ENCODE measurements at places on chromosomes 16 and 17.

- DNase-seq, result peak; percentile 56
These were observed 1.4 kb upstream of the PIK3R5 start for GRCh38 chr17:8966926-8967325.

DNA sequence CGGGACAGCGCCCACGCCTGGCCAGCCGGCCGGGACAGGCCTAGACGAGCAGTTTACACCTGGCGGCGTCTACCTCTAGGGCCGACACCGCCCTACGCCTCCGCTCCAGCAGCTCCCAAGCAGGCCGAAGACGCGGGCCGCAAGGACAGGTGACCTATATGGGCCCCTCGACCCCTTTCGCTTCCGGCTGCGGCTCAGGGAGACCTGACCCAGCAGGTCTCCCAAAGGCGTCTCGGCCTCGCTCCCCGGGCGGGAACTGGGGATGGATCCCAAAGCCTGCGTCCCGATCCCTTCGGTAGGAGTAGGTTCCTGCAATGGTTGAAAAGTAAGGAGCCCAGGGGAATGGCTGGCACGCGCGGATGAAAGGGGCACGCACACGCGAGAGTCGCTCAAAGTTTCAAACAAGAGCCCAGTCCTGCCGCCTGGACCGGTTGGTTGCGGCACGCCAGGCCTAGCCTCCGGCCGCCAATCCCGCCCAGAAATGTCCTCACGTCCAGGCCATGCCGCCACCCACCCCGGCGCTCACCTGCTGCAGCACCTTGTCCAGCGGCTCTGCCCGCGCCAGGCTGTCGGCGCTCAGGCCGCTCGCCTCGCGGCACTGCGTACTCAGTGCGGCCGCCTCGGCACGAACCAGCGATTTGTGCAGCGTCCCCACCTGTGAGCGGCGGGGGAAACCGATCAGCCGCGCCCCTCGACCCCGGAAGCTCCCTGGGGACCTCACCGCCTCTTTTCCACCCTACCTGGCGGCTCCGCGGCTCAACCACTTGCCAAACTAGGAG, 630 bp downstream of the ESRP2 start:
- no peak for DNase-seq

GRCh38 chr17:68420065-68420464, 37.2 kb downstream of the WIPI1 start:
- no peak for DNase-seq

DNA sequence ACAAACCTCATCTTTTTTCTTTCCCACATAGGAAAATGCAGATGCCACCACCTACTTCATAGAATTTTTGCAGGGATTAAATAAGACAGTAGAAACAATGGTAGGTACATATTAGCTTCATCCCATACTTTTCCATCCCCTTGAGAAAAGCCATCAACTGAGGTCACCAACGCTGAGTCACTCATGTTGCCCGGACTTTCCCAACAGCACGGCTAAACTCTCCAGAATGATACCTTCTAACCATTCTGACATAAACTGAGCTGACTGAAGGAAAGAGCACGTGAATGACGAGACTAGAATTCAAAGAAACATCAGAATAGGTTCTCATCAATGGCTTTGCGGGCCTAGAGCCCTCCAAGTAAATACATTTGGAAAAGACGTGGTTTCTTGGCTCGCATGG, 146.0 kb upstream of the RCVRN start:
- no peak for DNase-seq

DNA sequence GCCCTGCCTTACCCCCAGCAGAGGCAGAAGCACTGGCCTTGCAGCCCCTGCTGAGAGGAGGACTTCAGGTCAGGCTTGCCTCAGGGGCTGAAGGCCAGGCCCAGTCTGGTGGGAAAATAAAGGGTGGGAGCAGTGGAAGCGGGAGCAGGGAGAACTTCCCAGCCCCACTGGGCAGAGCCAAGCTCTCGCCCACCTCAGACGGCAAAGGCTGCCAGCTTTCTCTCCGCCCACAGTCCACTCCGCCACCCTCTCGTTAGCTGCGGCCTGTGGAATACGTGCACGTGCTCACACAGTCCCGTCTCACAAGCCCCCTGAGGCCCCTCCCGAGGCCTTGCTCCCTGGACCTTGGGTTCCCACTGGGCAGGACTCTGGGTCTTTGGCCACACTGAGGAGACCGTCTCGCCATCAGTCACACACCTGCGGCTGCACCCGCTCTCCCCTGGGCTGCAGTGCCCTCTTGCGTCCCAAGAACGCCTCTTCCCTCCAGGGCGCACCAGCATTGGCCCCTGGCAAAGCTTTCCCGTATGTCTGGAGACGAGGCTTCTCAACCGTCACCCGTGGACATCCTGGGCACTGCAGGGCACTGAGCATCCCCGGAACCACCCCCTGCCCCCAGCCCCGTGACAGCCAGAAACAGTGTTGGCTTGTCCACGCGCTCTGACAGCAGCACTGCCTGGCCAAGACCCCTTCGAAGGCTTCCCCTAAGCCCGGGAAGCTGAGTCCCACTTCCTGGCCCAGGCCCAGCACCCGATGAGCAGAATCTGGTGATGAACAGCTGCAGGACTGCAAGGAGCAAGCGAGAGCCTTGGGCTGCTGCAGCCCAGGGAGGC, 8.3 kb downstream of the MRPL28 start:
- DNase-seq, result peak; percentile 61

- no peak for DNase-seq
These were observed 3.8 kb downstream of the RPRML start for GRCh38 chr17:46975287-46975686.

Measured in pons (tissue), 1 donor.